ENCODE measurements at places on chromosomes 2 and 18.

- no peaks in the 10 kb centered on the region for H3K36me3 ChIP-seq
- H3K4me3 ChIP-seq = no peak overlapping the region
- no peak for DNase-seq
- no peak overlapping the region for H3K27ac ChIP-seq
Measured at GRCh38 chr2:8306530-8307351, 375.1 kb upstream of the ID2 start.

GRCh38 chr2:31324016-31324633, 90.2 kb downstream of the EHD3 start:
- H3K4me3 ChIP-seq = peak overlapping the region; percentile 25
- no peak overlapping the region for H3K27ac ChIP-seq
- no peaks in the 10 kb centered on the region for H3K36me3 ChIP-seq
- DNase-seq = no peak
- H3K4me1 ChIP-seq = no peaks in the 10 kb centered on the region
- no peaks in the 10 kb centered on the region for H3K27me3 ChIP-seq

DNA sequence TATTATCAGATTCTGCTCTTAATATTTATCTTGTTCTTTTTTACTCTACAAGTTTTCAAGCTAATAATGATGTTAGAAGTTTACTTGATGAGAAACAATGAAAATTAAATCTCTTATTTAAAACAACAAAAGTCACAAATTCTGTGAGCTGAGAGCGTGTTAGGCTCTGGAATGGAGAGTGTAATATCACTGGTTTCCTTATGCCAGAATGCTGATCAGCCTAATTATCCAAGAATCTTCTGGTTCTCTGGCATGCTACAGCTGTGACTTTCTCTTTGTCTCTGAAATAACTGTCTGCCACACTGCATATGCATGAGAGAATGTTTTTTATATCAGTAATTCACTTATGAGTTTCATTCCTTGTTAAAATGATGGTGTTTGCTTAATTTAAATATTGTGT, 236.7 kb downstream of the PARD3B start:
- no peaks in the 10 kb centered on the region for H3K4me1 ChIP-seq
- no peaks in the 10 kb centered on the region for H3K36me3 ChIP-seq
- DNase-seq = no peak
- no peak overlapping the region for H3K4me3 ChIP-seq
- H3K27me3 ChIP-seq = no peaks in the 10 kb centered on the region
- no peak overlapping the region for H3K27ac ChIP-seq

GRCh38 chr18:3760741-3761140, 310.8 kb downstream of the TGIF1 start:
- H3K27ac ChIP-seq = no peak overlapping the region
- no peaks in the 10 kb centered on the region for H3K4me1 ChIP-seq
- no peak for DNase-seq
- no peaks in the 10 kb centered on the region for H3K36me3 ChIP-seq
- no peaks in the 10 kb centered on the region for H3K27me3 ChIP-seq
- no peak overlapping the region for H3K4me3 ChIP-seq

DNA sequence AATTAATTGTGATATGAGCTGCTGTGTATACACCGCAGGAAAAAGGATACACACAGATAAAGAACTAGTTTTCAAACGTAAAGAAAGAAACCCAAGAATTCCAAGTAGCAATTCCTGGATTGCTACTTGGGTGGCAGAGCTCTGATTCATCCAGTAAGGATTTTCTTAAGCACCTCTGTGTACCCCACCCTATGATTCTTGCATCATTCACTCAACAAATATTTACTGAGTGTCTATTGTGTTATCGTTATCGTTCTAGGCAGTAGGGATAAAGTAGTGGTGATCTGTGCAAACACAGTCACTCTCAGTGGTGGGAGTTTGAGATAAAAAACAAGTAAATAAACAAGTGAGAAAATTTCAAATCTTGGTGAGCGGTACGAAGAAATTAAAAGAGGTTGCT, 4.9 kb upstream of the TMEM200C start:
- H3K36me3 ChIP-seq = no peaks in the 10 kb centered on the region
- DNase-seq = no peak
- H3K4me3 ChIP-seq = no peak overlapping the region
- peaks cover 10% of the 10 kb centered on the region for H3K27me3 ChIP-seq
- H3K4me1 ChIP-seq = no peaks in the 10 kb centered on the region
- no peak overlapping the region for H3K27ac ChIP-seq

- H3K36me3 ChIP-seq = no peaks in the 10 kb centered on the region
- no peak for DNase-seq
- no peak overlapping the region for H3K4me3 ChIP-seq
- H3K4me1 ChIP-seq = no peaks in the 10 kb centered on the region
Measured at GRCh38 chr2:52526735-52527134, 1240.9 kb upstream of the CHAC2 start.

DNA sequence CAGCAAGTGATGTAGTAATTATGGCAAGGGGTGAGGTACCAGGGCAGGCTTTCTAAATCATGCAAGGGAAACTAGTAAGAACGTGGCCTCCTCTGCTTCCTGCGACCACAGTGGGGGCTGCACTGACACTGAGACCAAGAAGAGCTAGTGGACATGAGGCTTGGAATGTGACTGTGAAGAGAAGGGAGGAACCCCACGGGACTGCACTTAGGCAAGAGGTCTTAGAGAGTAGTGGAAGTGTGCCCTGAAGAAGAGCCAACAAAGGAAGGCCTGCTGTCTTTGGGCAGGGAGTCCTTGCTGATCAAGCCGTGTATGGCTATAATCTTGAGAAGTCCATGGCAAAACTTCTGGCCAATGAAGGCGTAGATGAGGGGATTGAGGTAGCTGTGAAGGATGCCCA, 8.9 kb upstream of the RUFY4 start:
- no peak for DNase-seq
- H3K4me1 ChIP-seq = no peaks in the 10 kb centered on the region
- no peak overlapping the region for H3K4me3 ChIP-seq

DNA sequence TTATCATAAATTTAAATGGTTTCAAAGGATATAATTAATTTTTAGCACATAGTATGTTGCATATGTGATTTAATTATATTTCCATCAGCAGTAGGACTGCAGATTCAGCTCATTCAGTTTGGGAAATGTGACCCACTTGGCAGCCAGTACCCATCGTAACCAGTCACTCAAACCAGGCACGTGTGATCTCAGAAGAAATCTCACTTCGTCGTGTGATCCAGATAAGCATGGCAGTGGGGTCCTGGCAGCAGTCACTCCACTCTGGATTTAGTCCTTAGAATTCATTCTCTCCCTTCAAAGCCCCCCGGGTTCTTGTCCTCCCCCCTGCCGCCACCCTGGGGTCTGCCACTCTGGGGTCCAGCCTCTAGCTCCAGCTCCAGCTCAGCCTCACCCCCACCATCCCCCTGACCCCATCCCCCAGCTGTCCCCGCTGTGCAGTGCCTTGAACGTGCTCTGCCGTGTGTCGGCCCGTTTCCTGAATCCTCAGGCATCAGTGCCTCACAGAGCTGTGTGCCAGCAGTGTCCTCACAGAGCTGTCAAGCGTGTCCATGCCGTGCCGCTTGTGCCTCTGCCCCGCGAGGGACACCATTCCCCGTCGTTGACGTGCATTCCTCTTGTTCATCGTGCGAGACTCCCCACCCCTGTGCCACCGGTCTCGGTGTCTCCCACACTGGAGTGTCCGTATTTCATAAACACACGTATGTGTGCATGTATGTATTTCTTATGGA, 34.8 kb downstream of the TRAPPC12 start:
- H3K27ac ChIP-seq = no peak overlapping the region
- H3K27me3 ChIP-seq = no peaks in the 10 kb centered on the region
- no peak overlapping the region for H3K4me3 ChIP-seq
- DNase-seq = peak; percentile 46
- H3K36me3 ChIP-seq = no peaks in the 10 kb centered on the region
- no peaks in the 10 kb centered on the region for H3K4me1 ChIP-seq

GRCh38 chr18:22639026-22639463, 221.3 kb upstream of the CTAGE1 start:
- DNase-seq = no peak
- H3K27ac ChIP-seq = no peak overlapping the region
- H3K27me3 ChIP-seq = no peaks in the 10 kb centered on the region

GRCh38 chr2:133452146-133452545, 116.1 kb downstream of the NCKAP5 start:
- H3K4me3 ChIP-seq = no peak overlapping the region
- H3K36me3 ChIP-seq = no peaks in the 10 kb centered on the region
- no peak overlapping the region for H3K27ac ChIP-seq
- H3K4me1 ChIP-seq = no peaks in the 10 kb centered on the region
- H3K27me3 ChIP-seq = no peaks in the 10 kb centered on the region
- DNase-seq = no peak

DNA sequence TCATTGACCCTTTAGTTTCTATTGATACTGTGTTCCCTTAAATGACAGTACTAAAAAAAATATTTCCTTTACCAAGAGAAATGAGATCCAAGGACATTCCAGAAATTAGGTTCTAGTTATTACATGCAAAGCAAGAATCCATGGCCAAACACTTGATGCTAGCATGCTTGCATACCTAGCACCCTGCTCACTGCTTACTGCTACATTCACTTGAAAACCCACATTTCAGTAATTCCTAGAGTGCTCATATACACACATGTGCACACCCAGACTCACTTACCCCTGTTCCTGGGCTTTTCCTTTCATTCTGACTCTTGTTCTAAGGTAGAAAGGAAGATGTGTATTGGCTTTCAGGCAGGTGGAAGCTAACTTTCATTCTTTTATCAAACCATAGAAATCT, 395.9 kb downstream of the THSD7B start:
- H3K27ac ChIP-seq = no peak overlapping the region
- H3K27me3 ChIP-seq = no peaks in the 10 kb centered on the region
- H3K4me1 ChIP-seq = no peaks in the 10 kb centered on the region
- H3K36me3 ChIP-seq = no peaks in the 10 kb centered on the region

GRCh38 chr2:165686800-165687199, 107.2 kb downstream of the GALNT3 start:
- H3K27me3 ChIP-seq = no peaks in the 10 kb centered on the region
- no peak overlapping the region for H3K27ac ChIP-seq
- no peaks in the 10 kb centered on the region for H3K36me3 ChIP-seq
- no peak for DNase-seq

- DNase-seq = no peak
- H3K4me1 ChIP-seq = no peaks in the 10 kb centered on the region
- H3K27ac ChIP-seq = no peak overlapping the region
- no peaks in the 10 kb centered on the region for H3K36me3 ChIP-seq
Measured at GRCh38 chr2:216554286-216554685, 55.6 kb downstream of the RPL37A start.

DNA sequence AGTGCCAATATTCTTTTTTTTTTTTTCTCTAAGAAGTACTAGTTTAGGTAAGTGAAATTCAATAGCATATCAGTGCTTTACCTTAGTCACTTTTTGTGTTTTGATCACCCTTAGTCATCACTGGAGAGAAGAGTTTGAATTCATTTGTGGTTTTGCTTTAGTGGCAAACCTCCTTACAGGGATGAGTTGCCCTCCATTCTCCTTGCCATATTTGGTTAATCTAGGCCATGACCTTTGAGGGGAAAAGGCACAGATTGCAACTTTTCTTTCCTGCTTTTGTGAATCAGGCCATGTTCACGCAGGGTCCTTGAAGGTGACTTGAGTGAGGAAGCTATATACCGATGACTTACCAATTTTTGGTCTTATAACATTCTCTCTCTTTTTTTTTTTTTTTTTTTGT, 34.4 kb downstream of the PLEKHA3 start:
- no peaks in the 10 kb centered on the region for H3K4me1 ChIP-seq
- H3K4me3 ChIP-seq = no peak overlapping the region
- peaks cover 3% of the 10 kb centered on the region for H3K36me3 ChIP-seq

DNA sequence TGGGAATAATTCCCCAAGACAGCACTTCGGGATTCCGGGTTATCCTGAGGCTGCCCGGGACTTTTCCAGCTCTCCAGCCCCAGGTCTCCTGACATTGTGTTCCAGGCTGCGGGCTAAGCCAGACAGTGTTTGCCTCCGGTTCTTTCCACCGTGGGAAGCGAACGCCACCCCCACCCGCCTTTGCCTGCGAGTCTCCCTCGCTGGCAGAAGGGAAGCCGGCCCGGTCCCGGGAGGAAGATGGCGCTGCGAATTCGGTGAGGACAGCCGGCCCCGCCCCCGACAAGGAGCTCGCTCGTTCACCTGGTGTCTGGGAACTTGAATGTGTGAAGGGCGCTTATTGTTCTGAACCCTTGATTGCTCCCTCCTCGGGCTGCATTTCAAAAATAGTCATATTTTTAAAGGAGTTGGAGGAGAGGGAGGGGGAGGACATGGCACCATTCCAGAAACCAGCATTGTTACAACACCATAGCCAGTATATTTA, 2.9 kb downstream of the LRATD1 start:
- H3K4me3 ChIP-seq = peak overlapping the region; percentile 61
- H3K27me3 ChIP-seq = peaks cover 8% of the 10 kb centered on the region
- DNase-seq = peak; percentile 90
- peaks cover 20% of the 10 kb centered on the region for H3K4me1 ChIP-seq

DNA sequence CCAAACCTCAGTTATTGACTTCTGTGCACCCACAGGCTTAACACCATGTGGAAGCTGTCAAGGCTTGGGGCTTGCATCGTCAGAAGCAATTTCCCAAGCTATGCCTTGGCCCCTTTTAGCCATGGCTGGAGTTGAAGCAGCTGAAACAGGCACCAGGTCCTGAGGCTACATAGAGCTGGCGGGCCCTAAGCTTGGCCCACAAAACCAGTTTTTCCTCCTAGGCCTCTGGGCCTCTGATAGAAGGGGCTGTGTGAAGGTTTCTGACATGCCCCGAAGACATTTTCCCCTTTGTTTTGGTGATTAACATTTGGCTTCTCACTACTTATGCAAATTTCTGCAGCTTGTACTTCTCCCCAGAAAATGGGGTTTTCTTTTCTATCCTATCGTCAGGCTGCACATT, 9.1 kb upstream of the TMX3 start:
- H3K36me3 ChIP-seq = no peaks in the 10 kb centered on the region
- DNase-seq = no peak
- no peak overlapping the region for H3K4me3 ChIP-seq
- no peak overlapping the region for H3K27ac ChIP-seq
- H3K27me3 ChIP-seq = no peaks in the 10 kb centered on the region

GRCh38 chr18:78056011-78056410, 806.4 kb downstream of the GALR1 start:
- no peak overlapping the region for H3K27ac ChIP-seq
- no peaks in the 10 kb centered on the region for H3K27me3 ChIP-seq
- DNase-seq = no peak

DNA sequence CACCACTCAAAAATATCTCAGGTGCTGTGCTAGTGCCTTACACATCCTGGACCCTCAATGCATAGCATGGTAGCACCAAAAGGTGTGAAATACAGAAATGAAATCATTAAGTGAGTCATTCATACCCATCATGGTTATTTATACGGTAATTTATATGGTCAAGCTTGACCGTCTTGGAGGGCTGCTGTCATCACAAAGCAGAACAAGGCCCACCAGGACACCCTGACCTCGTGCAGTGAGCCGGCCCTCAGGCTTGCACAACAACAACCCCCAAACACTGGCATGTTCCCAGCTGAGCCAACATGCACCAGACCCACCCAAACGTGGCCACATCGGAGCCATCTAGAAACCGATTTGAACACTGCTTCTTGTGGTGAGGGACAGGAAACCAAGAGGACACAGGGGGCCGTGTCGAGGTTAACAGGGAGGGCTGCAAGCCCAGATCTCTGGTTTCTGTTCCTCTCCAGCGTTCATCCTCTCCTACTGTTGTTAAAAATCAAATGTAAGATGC, 378.5 kb upstream of the ID2 start:
- H3K4me3 ChIP-seq = no peak overlapping the region
- no peaks in the 10 kb centered on the region for H3K36me3 ChIP-seq
- H3K4me1 ChIP-seq = no peaks in the 10 kb centered on the region
- no peak overlapping the region for H3K27ac ChIP-seq
- DNase-seq = no peak

Measured in kidney (tissue), 22 donors.